ENCODE measurements at places on chromosomes 16 and 17.

GRCh38 chr17:62619417-62620155, 7.9 kb upstream of the MRC2 start:
- no peak for DNase-seq

GRCh38 chr17:56613131-56613530, 19.6 kb downstream of the NOG start:
- DNase-seq: no peak

DNA sequence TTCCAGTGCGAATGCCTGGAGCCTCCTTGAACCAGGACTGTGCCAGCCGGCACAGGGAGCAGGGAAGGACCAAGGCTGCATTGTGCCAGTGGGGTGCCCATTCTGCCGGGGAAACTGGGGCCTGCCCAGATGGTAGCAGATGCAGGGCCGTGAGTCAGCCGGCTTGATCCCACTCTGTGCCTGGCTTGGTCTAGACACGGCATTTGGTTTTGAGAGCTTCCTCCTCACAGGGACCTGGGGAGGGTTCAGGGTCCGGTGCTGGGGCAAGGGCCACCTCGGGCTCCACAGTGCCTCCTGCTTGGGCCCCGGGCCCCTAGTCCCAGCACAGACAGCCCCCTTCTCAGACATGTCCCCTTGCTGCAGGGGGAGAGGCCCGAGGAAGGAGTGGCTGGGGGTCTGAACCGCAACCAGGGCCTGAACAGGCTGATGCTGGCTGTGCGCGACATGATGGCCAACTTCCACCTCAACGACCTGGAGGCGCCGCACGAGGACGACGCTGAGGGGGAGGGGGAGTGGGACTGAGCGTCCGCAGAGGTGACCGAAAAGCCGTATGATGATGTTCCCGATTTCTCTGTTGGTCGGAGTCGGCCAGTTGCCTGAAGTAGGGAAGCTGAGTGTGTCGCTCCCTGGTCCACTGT, 7.8 kb upstream of the MC1R start:
- DNase-seq: no peak

DNA sequence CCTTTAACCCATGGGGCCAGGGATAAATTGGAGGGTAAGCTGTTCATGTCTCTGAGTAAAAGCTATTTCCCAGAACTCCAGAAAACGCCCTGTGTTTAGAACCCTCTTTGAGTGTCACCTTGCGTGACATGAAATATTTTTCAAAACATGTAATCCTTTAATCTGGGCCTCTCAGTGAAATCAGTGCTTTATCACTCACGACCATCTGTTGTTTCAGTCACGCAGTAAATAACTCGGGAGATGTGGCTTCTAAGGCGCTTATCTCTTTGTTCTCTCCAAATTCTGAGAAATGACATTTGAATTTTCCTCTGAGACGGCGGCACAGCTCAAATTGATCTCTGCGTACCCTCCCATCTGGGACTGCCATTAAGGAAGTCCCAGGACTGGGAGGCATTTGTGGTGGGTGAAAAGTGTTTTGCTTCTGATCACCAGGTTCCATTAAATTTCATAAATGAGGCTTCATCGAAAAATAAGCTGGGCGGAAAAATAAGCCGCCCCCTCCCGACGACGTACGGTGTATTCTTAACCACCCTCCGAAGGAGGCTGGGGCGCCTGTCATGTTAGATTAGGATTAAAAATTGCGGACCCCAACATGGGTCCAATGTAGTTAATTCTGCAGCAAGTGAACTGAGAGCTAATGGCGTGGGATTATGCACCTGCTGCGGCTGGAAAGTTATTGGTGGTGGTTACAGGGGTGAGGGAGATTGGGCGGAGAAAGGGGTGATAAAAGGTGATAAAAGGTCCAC, 12.7 kb downstream of the WFDC1 start:
- no peak for DNase-seq

DNA sequence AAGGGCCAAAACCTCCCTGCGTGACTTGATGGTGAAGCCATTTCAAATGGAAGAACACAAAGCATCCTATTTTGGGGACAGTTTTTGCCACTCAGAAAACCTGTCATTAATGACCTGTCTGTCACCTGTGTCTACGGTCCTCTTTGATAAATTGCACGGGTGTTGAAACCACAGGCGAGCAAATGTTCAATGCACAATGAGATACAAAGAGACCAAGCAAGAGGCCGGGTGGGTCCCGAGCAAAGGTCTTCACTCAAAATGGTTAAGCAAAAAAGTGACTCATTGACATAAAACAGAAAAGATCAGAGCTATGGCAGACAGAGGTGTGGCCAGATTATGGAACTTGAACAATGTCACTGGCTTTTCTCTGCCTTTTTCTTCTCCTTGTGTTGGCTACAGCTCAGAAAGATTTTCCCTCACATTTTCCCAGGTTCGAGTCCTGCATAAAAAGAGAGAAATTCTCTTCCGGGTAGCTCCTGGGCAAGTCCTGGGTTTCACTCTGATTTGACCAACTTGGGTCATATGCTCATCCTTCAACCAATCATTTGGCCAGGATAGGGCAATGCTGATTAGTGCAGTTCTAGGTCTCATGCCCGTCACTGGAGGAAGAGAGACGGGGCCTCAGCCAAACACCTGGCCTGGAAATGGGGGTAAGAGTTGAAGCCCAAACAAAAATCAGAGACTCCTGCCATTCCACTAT, 92.2 kb downstream of the CMC2 start:
- DNase-seq: no peak

DNA sequence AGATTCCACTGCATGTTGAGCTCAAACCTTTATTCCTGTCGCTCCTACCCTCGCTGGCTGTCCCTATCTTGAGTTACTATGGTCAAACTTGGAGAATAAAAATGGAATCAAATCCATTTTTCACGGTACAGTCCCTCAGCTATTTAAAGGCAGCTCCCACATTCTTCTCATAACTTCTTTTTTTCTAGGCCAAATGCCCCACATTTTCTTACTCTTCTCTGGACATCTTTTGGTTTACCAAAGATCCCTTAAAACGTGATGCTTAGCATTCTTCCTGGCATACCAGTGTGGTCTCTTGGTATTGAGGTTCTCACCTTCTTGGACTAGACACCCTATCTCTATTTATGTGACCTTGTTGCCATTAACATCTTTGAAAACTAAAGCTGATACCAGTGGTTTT, 48.3 kb upstream of the MAF start:
- no peak for DNase-seq

DNA sequence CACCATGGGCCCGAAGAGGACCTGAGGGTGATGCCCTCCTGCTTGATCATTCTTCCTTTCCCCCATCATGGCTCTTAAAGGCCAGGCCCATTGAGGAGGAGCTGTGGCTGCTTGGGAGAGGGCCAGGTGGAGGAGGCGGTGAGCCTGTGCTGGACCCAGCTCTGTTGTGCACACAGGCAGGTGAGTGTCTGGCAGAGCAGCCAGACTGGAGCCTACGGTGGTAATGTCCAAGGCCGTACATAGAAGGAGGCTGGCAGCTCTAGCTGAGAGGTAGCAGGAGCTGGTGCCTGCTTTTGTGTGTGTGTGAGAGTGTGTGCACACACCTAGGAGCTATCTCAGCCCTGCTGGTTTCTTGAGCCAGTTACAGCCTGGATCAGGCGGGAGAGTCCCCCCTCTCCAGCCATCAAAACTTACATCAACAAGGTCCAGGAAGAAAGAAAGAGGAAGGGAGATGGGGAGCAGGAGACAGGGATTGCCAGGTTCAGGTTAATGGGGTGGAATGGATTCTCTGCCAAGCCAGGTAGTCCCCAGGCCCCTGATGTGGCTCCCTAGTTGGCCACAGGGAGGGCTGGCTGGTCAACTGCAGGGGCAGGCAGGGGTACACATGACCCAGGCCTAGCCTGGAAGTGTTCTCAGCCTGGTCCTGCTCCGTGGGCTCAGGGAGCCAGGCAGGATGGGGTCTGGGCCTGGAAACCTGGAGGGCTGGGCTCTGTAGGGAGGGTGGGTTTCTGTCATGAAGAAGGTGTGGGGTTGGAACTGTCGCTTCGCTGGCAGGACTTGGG, 107.1 kb downstream of the RAP1GAP2 start:
- DNase-seq: no peak

GRCh38 chr17:78674156-78674555, 97.0 kb upstream of the DNAH17 start:
- no peak for DNase-seq

Measured in BJ (cell line).